ENCODE measurements at places on chromosomes 4 and X.
A peak's percentile ranks its signal among the peaks of the same experiment; 100 is the strongest.

DNA sequence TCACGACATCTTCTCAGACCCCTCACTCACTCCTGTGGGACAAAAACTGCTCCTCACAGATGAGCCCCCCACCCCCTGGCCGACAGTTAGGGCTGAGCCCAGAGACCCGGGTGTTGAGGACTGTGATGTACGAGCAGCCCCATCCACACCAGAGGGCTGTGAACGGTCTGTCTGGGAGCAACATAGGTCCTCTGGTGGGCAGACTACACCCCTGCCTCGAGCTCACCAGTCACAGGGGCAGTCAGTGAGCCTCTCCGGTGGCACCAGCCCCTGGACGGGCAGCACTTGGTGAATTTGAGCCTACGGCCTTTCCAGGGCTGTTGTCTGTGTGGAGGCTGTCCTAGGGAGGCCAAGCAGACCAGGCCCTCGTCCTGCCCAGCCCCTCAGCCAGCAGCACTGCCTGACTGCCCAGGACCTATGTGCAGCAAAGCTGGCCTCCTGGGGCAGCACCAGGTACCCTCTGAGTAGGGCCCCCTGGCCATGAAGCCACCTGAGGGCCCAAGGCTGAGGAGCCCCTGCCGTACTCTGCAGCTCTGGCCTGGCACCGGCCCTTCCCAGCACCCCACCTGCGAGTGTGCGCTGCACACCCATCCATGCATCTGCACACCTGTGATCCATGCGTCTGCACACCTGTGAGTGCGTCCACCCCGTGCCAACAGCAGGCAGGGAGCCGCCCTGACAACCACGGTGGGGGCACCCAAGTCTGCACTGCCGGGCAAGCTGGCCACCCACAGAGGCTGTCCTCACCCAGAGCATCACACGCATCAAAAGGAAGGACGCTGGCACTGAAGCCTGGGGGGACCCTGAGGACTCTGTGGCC is 111.6 kb upstream of the NKX1-1 start:
- DNase-seq: no peak

DNA sequence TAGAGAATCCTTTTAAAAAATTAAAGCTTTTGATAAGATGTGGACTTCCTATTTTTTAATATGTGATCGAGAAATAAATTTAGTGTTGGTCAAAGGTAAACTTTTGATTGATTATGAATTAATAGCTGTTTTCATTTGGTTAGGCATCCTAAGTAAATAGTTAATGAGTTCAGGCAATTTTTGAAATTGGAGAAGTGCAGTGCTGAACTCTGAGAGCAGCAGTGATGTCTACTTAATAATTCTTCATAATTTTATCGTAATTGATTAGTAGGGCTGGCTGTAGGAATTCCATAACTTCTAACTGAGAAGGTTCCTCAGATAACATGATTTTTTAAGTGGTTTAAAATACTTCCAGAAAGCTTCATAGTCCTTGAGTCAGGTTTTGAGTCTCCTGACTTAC is 1.5 kb downstream of the MND1 start:
- DNase-seq: no peak

DNA sequence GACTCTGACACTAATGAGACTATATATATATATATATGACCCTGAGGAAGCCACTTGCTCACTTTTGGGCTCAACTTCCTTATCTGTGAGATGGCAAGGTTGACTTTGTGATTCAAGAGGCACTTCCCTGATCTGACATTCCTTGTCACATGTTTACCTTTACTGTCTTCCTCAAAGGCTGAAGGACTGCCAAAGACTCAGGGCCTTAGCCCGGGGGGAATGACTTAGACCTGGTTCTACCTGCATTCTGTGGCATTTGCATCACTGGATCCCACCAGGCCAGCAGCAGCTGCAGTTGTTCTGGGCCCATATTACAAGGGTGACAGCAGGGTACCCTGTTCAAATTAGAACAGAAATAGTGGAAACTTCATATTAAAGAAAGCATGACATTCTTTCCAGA is 3.1 kb upstream of the HS6ST2 start:
- no peak for DNase-seq

DNA sequence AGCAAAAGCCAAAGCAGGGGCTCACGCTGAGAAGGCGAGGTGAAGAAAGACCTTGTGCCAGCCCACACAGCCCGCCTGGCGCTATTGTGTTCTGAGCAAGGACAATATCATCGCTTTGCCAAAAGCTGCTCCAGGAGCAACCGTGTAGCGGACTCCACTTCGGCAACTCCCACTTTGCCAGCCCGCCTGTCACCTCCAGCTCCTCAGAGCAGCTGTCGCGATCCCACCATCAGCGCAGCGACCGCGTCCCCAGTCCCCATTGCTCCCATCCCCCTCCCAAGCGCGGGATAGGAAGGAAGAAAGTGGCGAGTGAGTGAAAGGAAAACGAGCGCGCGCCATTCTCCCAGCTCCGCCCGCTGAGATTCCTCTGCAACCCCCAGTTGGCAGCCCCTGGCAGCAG is 759 bp downstream of the ZC4H2 start:
- DNase-seq: peak; percentile 1

GRCh38 chr4:61520681-61521160 is 320.6 kb downstream of the ADGRL3 start:
- DNase-seq: no peak

GRCh38 chr4:40502934-40503333 is 126.7 kb downstream of the RBM47 start:
- DNase-seq: no peak

- no peak for DNase-seq
Observed at GRCh38 chr4:9979101-9979701, 42.1 kb downstream of the SLC2A9 start.

GRCh38 chrX:123185721-123186120 is 1.6 kb downstream of the GRIA3 start:
- DNase-seq: no peak

All from bone marrow (tissue), 2 donors.